ENCODE measurements at places on chromosomes 13 and 19.

DNA sequence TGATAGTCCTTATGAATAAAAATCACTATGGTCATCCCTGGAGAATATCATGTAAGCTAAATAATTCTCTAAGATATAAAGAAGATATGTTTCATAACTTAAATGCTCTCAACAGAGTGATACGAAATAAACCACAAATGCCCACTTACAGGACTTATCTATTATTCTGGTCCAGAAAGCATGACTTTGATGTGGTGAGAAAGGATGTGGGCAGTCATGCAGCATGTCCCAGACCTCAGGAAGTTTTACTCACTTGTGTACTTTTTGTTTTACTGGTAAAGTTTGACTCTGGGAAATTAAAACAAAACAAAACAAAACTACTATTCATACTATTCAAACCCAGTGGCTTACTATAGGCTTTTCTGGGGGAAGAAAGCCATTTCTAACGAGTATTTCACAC, 483.2 kb upstream of the SLITRK6 start:
- H3K4me1 ChIP-seq: no peaks in the 10 kb centered on the region
- no peak overlapping the region for H3K4me3 ChIP-seq
- H3K36me3 ChIP-seq: peaks cover 5% of the 10 kb centered on the region

- H3K27me3 ChIP-seq: peaks cover 17% of the 10 kb centered on the region
- peaks cover 6% of the 10 kb centered on the region for H3K36me3 ChIP-seq
- H3K27ac ChIP-seq: no peak within 1 kb of the TSS
- peaks cover 6% of the 10 kb centered on the region for H3K4me1 ChIP-seq
Observed at GRCh38 chr19:1000095-1000494, at the start of gene GRIN3B. GRIN3B (plus strand) TSS chr19:1000419; CDS start chr19:1000438, 19 bp downstream.

DNA sequence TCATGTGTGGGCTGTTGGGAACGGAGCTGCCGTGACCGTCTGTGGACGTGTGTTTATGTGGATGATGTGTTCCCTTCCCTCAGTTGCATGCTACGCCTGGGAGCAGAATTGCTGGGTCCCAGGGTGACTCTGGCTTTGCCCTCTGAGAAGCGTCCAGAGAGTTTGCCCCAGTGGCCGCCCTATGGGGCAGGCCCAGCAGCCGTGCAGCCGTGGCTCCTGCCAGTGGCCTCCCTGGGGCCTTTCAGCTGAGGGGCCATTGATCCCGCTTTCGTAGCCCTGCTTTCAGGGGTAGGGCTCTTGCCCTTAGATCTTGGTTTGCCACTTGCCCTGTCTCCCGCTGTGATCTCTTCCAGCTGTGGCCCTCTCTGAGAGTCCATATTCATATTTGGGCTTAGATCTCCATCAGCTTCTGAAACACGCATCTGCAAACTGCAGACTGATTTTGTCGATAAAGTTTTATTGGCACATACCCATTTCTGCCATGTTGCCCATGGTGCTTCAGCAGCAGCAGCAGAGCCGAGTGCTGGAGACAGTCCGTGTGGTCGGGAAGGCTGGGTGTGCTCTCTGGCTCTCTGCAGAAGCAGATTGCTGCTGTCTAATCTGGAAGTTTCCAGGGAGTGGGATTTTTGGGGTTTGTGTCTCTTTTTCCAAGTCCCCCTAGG, 17.6 kb downstream of the GNA11 start:
- no peak overlapping the region for H3K4me3 ChIP-seq
- H3K36me3 ChIP-seq: peaks cover 18% of the 10 kb centered on the region
- H3K27ac ChIP-seq: no peak overlapping the region
- peaks cover 6% of the 10 kb centered on the region for H3K4me1 ChIP-seq
- DNase-seq: no peak
- H3K27me3 ChIP-seq: no peaks in the 10 kb centered on the region

DNA sequence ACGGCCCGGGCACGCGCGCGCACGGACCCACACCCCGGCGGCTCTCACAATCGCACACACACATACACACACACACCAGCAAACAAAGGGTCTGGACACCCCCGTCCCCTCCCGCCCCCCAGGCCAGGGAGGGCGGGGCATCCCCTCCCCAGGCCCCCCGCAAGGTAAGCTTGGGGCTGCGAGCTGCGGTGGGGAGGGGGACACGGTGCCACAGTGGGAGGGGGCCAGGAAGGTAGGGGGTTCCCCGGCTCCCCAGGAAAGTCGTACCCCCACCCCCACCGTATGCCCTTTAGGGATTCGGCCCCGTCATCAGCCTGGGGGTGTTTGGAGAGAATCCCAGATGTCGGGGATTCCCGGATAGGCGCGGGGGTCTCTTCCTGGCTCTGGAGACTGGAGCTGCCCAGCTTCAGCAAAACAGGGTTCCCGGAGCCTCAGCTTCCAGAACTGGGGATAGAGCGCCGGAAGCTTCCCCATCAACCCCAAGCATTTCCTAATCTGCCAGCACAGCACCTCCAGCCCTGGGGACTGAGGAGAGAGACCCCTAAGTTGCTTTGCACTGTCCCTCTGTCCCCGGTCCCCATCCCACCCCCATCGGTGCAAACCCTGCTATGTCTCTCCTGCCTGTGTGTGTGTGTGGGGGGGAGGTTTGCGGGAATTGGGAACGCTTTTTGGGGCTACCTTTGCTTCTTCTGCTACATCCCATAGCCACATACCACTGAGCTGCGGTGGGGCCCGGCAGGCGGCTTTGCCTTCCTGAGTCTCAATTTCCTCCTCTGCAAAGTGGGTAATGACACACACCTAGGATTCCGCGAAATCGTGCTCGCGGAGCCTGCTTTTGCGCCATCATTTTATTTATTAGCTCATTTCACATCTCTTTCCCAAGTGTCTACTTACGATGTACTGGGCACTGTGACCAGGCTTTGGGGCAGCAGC, 1.8 kb upstream of the CDC37 start:
- H3K27me3 ChIP-seq: peaks cover 11% of the 10 kb centered on the region
- peaks cover 13% of the 10 kb centered on the region for H3K36me3 ChIP-seq
- DNase-seq: no peak

- no peaks in the 10 kb centered on the region for H3K27me3 ChIP-seq
- H3K36me3 ChIP-seq: no peaks in the 10 kb centered on the region
- H3K4me1 ChIP-seq: peaks cover 11% of the 10 kb centered on the region
- no peak overlapping the region for H3K27ac ChIP-seq
- no peak for DNase-seq
Observed at GRCh38 chr13:106609116-106609515, 41.2 kb upstream of the ARGLU1 start.

DNA sequence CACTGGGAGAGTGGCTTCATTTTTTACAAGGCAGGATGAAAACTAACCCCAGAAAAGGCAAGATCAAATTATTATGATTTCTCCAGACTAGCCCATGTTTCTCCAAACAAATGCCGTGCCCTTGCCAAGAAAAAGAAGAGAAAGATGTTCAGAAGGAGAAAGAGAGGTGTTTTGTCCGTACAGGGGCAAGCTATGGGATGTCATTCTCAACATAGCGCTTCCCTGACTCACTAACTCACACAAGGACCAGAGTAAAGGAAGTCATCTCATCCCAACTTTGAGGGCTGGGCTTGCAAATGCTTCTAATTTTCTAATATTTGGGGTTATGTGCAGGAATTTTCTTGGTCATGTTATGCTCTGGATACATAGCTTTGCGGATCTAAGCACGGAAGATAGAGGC, 224.2 kb upstream of the MAB21L1 start:
- no peaks in the 10 kb centered on the region for H3K4me1 ChIP-seq
- no peak overlapping the region for H3K27ac ChIP-seq
- no peak overlapping the region for H3K4me3 ChIP-seq
- no peaks in the 10 kb centered on the region for H3K36me3 ChIP-seq

GRCh38 chr13:42977219-42977659, 14.8 kb downstream of the EPSTI1 start:
- no peaks in the 10 kb centered on the region for H3K27me3 ChIP-seq
- H3K27ac ChIP-seq: no peak overlapping the region
- no peak for DNase-seq
- no peak overlapping the region for H3K4me3 ChIP-seq
- H3K36me3 ChIP-seq: no peaks in the 10 kb centered on the region
- peaks cover 8% of the 10 kb centered on the region for H3K4me1 ChIP-seq

DNA sequence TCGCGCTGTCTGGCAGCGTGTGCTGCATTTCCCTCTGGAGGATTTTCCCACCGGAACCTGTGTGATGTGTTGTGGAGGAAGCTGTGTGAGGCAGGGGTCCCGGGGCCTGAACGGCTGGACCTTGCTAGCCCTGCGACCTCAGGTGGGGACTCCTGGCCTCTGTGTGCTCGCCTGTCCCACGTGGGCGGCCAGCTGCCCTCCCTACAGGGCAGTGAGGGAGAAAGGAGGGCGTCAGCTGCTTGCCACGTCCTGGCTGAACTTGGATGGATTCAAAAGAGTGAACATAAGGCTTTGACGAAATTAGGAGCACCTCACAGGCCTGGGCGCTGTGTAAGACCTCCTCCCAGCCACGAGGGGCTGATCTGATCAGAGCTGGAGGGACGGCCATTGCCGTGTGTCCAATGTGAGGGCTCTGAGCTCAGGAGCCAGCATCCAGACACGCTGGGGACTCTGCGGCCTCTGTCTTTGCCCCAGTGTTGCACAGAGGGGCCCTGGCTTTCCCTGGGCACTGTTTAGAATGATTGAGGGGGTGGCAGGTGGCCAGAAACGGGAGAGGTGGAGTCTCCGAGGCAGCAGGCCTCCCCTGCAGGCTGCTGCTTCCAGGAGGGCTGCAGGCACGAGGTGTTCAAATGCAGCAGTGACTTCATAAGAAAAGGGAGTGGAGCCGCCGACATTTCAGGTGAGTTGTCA, 13.0 kb downstream of the TFDP1 start:
- peaks cover 47% of the 10 kb centered on the region for H3K36me3 ChIP-seq
- no peaks in the 10 kb centered on the region for H3K27me3 ChIP-seq
- no peak for DNase-seq
- H3K4me3 ChIP-seq: no peak overlapping the region
- H3K4me1 ChIP-seq: peaks cover 5% of the 10 kb centered on the region

DNA sequence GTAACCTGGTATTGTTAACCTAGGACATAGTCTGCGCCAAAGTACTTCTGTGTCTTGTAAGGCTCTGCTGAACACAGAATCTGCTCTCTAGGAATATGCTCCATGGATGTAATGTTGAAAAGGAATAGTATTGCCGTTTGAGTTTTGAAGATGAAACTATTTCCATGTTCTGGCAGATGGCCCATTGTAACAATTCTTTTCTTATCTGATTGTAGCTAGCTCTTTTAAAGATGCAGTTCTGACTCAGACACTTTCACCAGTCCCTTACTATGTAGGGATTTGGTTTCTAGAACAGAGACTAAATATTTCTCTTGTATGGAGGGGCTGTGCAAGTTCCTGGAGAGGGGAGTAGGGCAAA, 185.6 kb downstream of the MTUS2 start:
- H3K4me3 ChIP-seq: no peak overlapping the region
- H3K27ac ChIP-seq: no peak overlapping the region
- no peaks in the 10 kb centered on the region for H3K27me3 ChIP-seq
- DNase-seq: no peak
- no peaks in the 10 kb centered on the region for H3K4me1 ChIP-seq

DNA sequence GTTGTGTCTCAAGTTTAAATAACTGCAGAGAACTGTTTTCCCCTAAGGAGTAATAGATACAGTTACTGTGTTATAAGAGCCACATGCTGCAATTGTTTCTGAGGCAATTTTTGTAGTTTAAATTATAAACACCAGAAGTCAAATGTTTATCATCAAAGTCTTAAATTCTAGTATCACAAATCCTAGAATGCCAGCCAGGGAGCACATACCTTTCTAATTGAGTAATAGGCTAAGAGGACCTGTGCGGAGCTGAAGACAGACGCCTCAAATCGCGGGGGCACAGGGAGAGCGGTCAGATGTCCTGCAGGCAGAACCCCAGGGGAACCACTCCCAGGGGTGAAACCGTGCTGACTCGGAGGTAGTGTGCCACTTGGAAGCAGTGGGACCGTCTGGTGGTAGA, 65.2 kb upstream of the TNFRSF19 start:
- H3K27ac ChIP-seq: no peak overlapping the region
- no peak overlapping the region for H3K4me3 ChIP-seq
- H3K27me3 ChIP-seq: no peaks in the 10 kb centered on the region
- no peak for DNase-seq

- no peak overlapping the region for H3K27ac ChIP-seq
- DNase-seq: peak; percentile 53
- H3K36me3 ChIP-seq: no peaks in the 10 kb centered on the region
Observed at GRCh38 chr13:39451301-39451700, 151.7 kb downstream of the LHFPL6 start.

GRCh38 chr13:47858042-47859025, 142.7 kb downstream of the SUCLA2 start:
- no peak overlapping the region for H3K27ac ChIP-seq
- H3K4me1 ChIP-seq: peaks cover 10% of the 10 kb centered on the region
- H3K27me3 ChIP-seq: no peaks in the 10 kb centered on the region
- no peaks in the 10 kb centered on the region for H3K36me3 ChIP-seq

DNA sequence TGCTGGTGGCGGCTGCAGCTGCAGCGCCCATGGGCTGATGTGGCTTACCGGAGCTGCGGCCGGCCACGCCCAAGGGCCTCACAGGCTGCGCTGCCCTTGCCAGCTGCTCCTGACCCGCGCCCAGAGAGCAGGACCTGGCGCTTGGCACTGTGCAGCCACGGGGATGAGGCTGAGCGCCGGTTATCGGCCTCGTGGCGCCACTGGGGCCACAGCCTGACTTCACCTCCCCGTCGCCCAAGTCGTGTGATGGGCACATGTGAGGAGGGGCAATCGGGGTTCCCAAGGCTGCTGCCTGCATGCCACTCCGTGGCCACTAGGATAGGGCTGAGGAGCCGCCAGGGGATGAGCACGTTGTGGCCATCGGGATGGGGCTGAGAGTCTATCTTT, 77.2 kb upstream of the PABPC3 start:
- no peak overlapping the region for H3K27ac ChIP-seq
- H3K36me3 ChIP-seq: no peaks in the 10 kb centered on the region
- peaks cover 8% of the 10 kb centered on the region for H3K4me1 ChIP-seq
- DNase-seq: peak; percentile 6

- H3K27ac ChIP-seq: no peak overlapping the region
- DNase-seq: no peak
- H3K27me3 ChIP-seq: no peaks in the 10 kb centered on the region
- peaks cover 9% of the 10 kb centered on the region for H3K4me1 ChIP-seq
Observed at GRCh38 chr13:42409551-42409950, 137.6 kb downstream of the AKAP11 start.

DNA sequence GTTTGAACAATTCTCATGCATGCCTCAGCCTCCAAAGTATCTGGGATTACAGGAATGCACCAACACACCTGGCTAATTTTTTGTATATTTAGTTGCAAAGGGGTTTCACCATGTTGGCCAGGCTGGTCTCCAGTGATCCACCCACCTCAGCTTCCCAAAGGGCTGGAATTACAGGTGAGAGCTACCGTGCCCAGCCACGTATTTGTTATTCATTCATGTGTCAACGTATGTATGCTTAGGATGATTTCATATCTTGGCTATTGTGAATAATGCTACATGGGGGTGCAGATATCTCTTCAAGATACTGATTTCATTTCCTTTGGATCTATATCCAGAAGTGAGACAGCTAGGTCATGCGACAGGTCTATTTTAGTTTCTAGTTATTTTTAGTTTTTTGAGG, 113.4 kb downstream of the TSHZ3 start:
- no peaks in the 10 kb centered on the region for H3K4me1 ChIP-seq
- DNase-seq: no peak
- H3K27me3 ChIP-seq: no peaks in the 10 kb centered on the region
- no peak overlapping the region for H3K4me3 ChIP-seq
- no peak overlapping the region for H3K27ac ChIP-seq

GRCh38 chr13:83498481-83499190, 383.6 kb downstream of the SLITRK1 start:
- H3K4me3 ChIP-seq: no peak overlapping the region
- DNase-seq: peak; percentile 70
- no peak overlapping the region for H3K27ac ChIP-seq
- no peaks in the 10 kb centered on the region for H3K36me3 ChIP-seq
- no peaks in the 10 kb centered on the region for H3K27me3 ChIP-seq
- peaks cover 18% of the 10 kb centered on the region for H3K4me1 ChIP-seq

All from MCF 10A (cell line).